ENCODE measurements at places on chromosomes 2 and 18.

- no peak for DNase-seq
Observed at GRCh38 chr2:38218995-38219394, 143.0 kb upstream of the CYP1B1 start.

GRCh38 chr2:33599175-33599942, at the start of gene FAM98A:
TSS of gene FAM98A (minus strand) at chr2:33599299. CDS start at chr2:33599221, 78 bp downstream.
- DNase-seq = peak; percentile 98

GRCh38 chr2:28994679-28995078, 13.6 kb downstream of the TOGARAM2 start:
- no peak for DNase-seq

- DNase-seq = no peak
Observed at GRCh38 chr2:128166746-128167353, 75.8 kb downstream of the UGGT1 start.

- DNase-seq = no peak
Observed at GRCh38 chr18:38006541-38006940, 440.9 kb upstream of the CELF4 start.

- no peak for DNase-seq
Observed at GRCh38 chr2:38125842-38126241, 49.9 kb upstream of the CYP1B1 start.

DNA sequence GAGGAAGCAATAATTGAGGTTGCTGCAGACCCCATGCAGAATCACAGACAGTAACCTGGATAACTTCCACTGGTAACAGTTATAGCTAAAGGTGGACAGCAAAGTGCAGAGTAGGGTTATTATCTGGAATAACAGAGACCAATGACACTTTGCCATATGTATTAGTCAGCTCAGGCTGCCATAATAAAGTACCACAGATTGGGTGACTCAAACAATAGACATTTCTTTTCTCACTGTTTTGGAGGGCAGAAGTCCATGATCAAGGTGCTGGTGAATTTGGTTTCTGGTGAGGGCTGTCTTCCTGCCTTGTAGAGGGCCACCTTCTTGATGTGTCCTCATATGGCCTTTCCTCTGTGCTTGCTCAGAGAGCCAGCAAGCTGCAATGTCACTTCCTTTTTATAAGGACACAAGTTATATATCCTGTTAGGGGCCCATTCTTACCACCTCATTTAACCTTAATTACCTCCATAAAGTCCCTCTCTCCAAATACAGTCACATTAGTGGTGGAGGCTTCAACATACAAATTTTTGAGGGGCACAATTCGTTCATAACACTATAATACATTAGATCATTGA, 191.0 kb upstream of the LRP1B start:
- no peak for DNase-seq

GRCh38 chr2:30733876-30734520, 73.2 kb downstream of the CAPN13 start:
- no peak for DNase-seq

GRCh38 chr18:66558773-66559172, 45.1 kb downstream of the CDH19 start:
- DNase-seq = no peak

- DNase-seq = no peak
Observed at GRCh38 chr2:80473796-80474195, 169.2 kb upstream of the LRRTM1 start.

- no peak for DNase-seq
Observed at GRCh38 chr18:24189007-24189528, 50.2 kb downstream of the CABYR start.

GRCh38 chr2:121309801-121310200, 24.8 kb upstream of the TFCP2L1 start:
- DNase-seq = no peak

DNA sequence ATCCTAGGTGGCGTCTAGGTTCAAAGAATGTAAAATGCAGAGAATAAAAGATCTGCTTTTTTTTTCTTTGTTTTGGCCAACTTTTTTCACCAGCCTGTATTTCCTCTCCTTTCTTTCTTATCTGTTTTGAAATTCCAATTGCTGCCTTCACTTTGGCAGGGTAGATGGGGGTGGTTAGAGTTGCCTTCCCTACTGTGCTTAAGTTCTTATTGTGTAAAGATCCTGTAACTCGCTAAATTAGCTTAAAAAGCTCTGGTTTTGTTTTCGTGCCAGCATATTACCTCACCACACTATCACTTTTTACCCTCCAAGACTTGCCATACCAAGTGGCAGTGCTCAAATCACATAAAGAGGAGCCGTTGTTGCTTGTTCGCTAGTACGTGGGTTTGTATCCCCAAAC, 921.7 kb downstream of the DPP10 start:
- no peak for DNase-seq

DNA sequence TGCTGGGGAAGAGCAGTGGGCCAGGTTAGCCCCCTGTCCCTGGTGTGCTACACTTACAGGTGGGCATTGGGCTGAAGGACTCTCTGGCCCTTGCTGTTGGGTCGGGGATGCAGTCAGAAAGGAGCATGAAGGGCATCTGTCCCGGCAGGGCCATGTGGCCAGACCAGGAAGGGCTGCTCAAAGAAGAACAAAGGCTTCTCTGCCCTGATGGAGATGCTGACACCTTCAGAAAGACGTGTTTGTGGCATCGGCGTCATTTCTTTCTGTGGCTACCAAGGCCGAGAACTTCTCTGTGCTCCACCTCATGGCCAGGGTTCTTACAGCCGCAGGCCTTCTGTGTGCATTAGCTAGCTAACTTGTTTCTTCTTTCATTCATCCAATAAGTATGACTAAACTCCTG, 239.1 kb downstream of the FAM210A start:
- DNase-seq = no peak

DNA sequence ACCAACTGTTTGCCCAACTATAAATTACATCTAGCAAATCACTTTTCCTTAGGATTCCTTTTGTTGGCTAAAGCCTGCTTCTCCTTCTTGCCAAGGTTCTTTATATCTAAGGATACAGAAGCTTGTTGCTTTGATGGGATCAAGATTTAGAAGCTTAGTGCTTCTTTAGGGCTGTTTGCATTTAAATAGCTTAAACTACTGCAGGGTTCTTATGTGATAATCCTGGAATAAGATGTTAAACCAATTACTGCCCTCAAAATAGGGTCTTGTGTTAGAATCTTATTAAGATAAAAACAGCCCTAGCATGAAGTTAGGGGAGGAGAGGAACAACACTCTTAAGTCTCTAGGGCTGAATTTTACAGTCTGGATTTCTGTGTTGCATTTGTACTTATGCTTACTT, 64.2 kb downstream of the KIF5C start:
- no peak for DNase-seq

- no peak for DNase-seq
Observed at GRCh38 chr18:22422909-22423548, 5.3 kb upstream of the CTAGE1 start.

GRCh38 chr18:59605633-59606192, 91.5 kb downstream of the CCBE1 start:
- no peak for DNase-seq

GRCh38 chr18:57051021-57051656, 95.7 kb upstream of the BOD1L2 start:
- DNase-seq = no peak

- DNase-seq = no peak
Observed at GRCh38 chr2:159192371-159192918, 94.1 kb downstream of the WDSUB1 start.

GRCh38 chr2:176747506-176747905, 465.1 kb upstream of the HNRNPA3 start:
- DNase-seq = no peak

GRCh38 chr2:233865838-233866237, 2.3 kb downstream of the MSL3B start:
- DNase-seq = no peak

GRCh38 chr2:99545066-99545465, 55.2 kb upstream of the REV1 start:
- no peak for DNase-seq

- no peak for DNase-seq
Observed at GRCh38 chr2:170084820-170085491, 93.0 kb upstream of the MYO3B start.

DNA sequence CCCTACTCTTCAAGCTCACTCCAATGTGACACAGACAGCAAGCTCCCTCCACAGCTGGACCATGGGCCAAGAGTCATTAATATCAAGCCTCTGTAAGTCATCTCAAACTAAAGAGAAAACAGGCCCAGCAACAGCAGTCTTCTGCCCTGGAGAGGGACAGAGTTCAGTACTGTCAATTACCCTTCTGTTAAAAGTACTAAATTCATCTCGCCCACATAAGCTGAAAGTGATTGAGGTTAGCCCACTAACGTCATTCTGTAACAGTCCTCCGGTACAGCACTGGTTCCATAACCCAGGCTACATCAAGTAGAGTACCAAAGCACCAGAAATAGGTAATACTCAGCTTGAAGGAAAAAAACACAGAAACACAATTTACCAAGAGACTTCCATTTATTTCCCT, 25.9 kb downstream of the THADA start:
- no peak for DNase-seq

- DNase-seq = no peak
Observed at GRCh38 chr2:176188774-176189680, 559 bp downstream of the HOXD1 start.

DNA sequence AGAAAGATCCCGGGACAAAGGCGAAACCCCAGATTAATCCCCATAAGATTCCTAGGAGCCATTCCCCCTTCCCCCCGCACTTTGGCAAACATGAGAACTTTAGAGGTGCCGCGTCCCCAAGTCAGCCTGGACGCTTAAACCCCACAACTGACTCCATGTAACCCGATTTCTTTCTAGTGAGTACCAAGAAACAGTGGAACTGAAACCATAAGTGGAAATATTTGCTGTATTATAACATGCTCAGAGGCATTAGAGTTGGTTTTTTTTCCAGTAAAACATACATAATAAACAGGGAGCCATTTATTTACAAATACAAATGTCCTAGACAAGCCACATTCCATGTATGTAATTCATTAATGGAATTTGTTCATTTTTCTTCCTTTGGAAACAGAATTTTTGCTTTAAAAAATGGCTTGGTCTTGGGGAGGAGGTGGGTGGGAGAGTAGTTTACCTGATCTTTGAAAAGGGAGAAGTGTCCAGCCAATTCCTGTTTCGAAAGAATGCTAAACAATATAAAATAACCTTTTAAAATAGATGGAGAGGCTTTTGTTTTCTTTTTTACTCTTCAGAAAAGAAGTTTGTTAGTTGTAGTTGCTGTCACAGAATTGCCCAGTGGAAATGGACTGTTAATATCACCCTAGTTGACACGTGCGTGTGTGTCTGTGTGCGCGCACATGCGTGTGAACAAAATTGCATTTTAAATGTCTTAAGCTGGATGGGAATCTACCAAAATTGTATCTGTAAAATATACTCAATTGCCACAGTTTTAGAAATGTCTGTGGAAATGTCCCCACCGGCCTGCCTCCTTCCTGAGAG, 10.6 kb downstream of the POU3F3 start:
- no peak for DNase-seq

DNA sequence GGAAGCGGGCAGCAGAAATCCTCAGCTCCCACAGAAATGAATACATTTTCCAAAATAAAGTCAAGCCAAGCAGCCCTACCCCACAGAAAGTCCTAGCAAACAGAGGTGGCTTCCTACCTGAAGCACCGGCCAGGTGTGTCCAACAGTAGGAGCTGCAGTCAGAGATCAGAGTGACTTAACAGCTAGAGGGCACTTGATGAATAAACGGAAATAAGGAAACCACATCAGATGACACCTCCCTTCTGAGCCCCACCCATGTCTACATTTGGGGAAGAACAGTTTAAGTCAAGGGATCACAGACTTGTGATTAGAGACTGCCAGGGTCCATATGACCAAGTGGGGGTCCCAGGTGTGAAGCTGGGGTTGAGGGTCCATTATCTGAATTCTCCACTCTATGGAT, at the start of gene CXCR1:
CXCR1 (minus strand) TSS at position 172 of the 400 bp plus-strand sequence. CDS start 1,751 bp downstream, outside the sequence.
- DNase-seq = peak; percentile 8

- DNase-seq = no peak
Observed at GRCh38 chr2:235766278-235766677, 272.4 kb downstream of the AGAP1 start.

DNA sequence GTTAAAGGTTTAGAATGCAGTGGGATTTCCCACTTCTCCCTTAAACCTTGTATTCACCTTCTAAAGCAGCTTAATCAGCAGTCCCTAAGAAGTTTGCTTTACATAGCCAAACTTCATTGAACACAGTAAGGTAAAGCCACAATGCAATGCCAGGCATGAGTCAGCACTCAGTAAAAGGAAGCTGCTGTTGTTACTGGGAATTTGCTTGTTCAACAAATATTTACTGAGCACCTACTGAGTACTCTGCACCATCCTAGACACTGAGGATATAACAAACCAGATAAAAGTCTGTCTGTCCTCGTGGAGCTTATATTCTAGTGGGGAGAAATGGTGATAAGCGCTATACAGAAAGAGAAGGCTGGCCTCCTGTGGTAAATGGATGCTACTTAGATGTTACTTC, 162.7 kb downstream of the PKP4 start:
- DNase-seq = no peak

DNA sequence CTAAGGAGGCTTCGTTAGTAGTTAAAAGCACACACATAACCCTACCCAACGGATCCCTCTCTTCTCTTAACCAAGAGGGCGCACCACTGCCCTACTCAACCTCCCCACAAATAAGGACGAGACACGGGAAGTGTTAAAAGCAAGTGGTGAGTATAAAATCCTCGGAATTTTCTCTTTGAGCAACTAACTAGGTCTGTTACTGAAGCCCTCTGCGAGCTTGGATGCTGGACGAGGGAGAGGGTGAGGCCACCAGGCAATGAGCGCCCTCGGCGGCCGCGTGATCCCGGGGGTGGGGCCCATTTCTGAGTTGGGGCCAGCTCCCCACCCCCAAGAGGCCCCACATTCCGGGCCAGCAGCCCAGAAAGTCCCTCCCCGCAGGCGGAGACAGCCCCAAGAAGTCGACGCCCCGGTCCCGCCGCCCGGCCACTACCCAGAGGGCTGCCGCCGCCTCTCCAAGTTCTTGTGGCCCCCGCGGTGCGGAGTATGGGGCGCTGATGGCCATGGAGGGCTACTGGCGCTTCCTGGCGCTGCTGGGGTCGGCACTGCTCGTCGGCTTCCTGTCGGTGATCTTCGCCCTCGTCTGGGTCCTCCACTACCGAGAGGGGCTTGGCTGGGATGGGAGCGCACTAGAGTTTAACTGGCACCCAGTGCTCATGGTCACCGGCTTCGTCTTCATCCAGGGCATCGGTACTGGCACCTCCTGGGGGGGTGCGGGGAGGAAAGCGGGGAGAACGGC, at the start of gene CYBRD1:
CYBRD1 (plus strand) TSS at position 423 of the 736 bp plus-strand sequence; CDS start at position 495, 72 bp downstream.
- DNase-seq = no peak

DNA sequence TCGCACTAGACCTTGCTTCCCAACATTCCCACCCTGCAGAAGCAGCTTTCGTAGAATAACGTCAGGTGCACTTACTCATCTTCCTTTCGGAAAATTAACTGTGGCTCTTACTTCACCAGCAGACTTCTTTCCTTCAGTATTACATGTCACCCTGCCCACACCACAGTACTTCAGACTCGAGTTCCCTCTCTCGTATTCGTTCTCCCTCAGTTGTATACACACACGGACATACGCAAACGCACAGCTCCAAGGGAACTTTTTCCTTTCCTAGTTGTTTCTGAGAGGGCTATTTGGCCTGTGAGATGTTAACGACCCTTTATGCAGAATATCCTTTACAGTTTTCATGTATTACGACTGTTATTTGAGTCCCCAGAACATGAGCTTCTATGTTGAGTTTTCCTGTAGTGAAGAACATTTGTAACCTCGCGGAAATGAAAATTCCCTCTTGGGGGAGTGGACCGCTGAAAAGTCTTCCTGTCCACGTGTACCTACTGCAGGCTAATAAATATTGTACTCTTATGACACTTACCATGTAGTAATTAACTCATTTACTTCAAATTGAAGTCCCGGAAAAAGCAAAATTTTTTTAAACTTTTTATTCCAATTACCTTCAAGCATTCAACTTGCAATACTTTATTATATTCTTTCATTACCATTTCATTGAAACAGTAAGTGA, 908 bp downstream of the ERLEC1 start:
- no peak for DNase-seq

- no peak for DNase-seq
Observed at GRCh38 chr2:8505311-8505920, 176.4 kb upstream of the ID2 start.

Data from stimulated activated CD4-positive, alpha-beta T cell treated with anti-CD3 and anti-CD28 coated beads, Interleukin-15, amount 100 ng/mL, for 1 hour (primary cell).